ENCODE measurements at places on chromosomes 3 and 15.

GRCh38 chr3:25817107-25817506, 27.2 kb downstream of the OXSM start:
- no peak for DNase-seq

DNA sequence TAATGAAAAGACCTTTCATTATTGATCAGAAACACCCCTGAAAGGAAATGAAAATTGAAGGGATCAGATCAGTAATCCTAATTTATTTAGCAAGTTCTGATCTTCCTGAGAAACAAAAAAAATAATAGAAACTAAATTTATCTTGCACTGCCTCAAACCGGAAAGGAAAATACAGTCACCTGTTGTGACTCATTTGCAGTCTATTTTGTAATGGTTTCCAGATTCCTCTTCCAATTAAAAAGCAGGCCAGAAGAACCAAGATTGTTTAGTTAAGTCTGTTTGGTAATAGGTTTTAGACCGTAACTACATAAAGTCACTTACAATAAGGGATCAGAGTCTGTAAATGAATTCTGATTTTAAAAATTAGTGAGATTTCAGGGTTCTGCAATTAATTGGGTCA, 49.7 kb upstream of the ATOSA start:
- DNase-seq: no peak

GRCh38 chr3:171000281-171000680, 26.2 kb downstream of the SLC2A2 start:
- no peak for DNase-seq

GRCh38 chr15:71250936-71251583, 135.8 kb downstream of the THSD4 start:
- no peak for DNase-seq

- no peak for DNase-seq
Measured at GRCh38 chr3:53845881-53846133, 412 bp downstream of the CHDH start.

GRCh38 chr15:80811781-80812315, 32.7 kb downstream of the CEMIP start:
- no peak for DNase-seq

DNA sequence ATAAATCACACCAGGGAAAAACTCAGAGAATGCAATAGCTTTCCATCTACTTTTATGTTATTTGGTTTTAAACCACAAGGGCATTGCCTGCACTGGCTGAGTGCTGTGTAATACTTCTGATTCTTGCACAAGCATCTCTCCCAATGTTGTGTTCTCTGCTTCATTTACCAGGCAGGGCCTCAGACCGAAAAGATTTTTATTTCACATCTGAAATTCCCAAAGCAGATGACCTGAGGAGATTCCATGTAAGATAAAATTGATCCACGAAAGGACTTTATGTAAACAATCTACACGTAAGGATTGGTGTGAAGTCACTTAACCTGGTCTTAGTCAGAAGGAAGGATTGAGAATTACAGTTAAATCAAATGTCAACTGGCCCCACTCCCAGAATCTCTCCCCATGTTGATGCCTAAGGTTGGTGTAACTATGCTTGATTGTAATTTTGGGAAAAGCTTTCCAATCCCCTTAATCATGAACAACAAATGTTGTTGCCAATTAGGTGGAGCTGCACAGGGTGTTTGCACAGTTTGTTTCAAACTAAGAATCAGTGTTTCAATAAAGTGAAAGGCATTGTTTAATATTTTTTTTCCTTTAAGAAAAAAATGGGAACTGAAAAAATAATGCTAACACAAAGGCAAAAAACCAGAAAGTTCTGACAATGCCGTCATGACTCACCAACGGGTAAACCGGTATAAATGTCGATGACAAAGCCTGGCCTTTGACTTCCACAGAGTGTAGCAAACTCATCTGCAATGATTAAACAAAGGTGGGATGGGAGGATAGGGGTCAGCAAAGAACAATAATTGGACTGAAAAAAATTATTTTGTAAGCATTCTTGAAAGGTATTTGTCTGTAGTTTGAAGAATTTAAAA, 128.6 kb downstream of the DUT start:
- DNase-seq: no peak

DNA sequence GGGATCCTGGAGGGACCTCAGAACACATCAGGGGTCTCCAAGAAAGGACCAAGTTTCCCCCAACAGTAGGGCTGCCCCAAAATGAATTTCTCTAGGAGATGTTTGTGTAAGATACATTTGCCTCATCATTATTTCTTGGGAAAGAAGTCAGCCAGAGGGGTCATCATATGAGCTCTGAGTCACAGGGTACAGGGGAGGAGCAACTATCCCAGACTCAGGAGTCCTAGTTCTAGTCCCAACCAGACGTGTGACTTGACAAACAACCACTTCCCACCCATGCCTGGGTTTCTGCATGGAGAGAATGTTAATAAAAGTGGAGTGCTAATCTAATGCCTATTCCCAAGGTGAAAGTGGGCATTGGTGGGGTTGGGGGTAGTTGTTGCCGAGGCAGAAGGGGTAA, 144.1 kb downstream of the ALDH1A2 start:
- DNase-seq: no peak

GRCh38 chr3:128487538-128487812, 5.5 kb downstream of the GATA2 start:
- no peak for DNase-seq

GRCh38 chr3:156761713-156762451, 64.3 kb upstream of the LEKR1 start:
- DNase-seq: no peak

DNA sequence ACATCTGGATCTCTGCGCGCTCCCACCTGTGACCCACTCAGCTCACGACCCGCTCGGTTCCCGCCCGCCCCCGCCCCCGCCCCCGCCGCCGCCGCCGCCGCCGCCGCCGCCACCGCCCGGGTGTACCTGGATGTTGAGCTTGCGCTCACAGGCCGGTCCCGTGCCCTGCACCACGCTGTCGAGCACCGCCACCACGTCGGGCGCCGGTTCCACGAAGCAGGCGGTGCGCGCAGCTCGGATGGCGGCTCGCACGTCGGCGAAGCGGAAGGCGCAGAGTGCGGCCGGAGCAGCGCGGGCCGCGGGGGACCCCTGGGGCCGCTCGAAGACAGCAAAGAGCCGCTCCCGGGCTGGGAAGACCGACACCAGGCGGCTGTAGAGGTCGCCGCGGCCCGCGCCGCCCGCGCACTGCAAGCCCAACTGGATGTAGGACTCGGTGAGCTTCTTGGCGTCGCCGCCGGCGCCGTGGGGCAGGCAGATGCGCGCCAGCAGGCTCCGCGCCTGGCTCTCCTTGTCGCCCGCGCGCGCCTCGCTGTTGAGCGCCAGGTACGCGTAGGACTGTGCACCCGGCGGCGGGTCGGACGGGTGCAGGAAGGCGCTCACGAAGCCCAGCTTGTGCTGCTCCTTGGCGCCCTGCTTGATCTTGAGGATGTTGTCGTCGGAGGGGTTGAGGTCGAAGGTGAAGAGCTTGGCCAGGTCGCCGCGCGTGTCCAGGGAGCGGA, 1.1 kb downstream of the PLXND1 start:
- no peak for DNase-seq

- no peak for DNase-seq
Measured at GRCh38 chr3:56595975-56596840, 39.2 kb downstream of the CCDC66 start.

- no peak for DNase-seq
Measured at GRCh38 chr3:107641572-107642307, 119.0 kb downstream of the BBX start.

GRCh38 chr15:96583671-96584070, 253.2 kb downstream of the NR2F2 start:
- no peak for DNase-seq

- DNase-seq: no peak
Measured at GRCh38 chr3:56547486-56547885, 9.5 kb upstream of the CCDC66 start.

GRCh38 chr3:158808697-158809096, 6.8 kb downstream of the MFSD1 start:
- no peak for DNase-seq

- DNase-seq: no peak
Measured at GRCh38 chr3:60912876-60913275, 338.4 kb downstream of the FHIT start.

DNA sequence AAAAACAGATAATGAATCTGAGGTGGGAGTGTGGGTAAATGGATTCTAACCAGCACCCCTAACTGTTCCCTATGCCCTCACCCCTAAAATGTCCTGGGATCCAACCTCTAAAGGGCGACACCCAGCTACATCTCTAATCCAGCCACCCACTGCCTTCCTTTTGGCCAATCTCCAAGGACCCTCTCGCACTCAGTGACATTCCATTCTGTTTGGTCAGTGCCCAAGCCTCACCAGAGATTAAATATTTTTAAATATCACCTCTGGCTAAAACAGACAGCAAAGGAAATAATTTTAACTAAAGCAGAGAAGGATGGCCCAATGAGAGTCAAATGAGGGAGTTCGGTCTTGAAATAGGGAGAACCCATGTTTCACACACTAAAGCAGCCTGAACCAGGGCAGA, 19.9 kb upstream of the SCN10A start:
- DNase-seq: no peak

DNA sequence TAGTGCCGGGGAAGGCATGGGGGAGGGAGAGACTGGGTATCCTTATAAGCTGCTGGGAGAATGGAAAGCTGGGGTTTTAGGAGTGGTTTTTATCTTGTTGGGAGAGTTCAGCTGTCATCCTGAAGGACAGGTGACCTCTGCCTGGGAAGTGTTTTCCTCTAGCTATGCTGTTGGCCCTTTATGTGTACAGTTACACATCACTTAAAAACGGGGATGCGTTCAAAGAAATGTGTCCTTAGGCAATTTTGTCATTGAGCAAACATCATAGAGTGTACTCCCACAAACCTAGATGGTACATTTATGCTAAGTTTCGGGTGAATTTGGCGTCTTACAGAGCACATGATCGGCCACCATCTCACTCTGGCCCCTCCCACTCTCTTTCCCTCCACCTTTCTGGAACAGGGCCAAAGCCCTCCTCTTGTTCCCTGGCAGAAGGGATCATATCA, 164.3 kb upstream of the NUDT16 start:
- no peak for DNase-seq

- DNase-seq: no peak
Measured at GRCh38 chr3:182323898-182324297, 469.4 kb upstream of the ATP11B start.

GRCh38 chr15:58081456-58081855, 15.9 kb upstream of the ALDH1A2 start:
- DNase-seq: no peak

DNA sequence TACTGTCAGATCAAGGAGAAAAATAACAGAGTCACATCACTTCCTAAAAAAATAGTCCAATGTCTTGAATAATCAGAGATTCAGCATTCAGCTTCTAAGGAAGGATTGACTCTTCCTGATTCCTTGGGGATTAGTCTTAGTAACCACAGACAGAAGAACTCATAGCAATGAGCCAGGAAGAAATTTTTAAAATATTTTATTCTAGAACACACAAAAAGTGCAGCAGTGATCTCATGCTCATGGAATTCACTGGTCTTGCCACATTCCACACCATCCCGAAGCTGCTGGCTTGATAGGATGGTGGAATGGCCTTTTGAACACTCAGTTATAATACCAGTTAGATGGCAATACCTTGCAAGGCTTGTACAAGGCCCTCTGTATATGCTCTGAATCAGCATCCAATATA, 43.0 kb upstream of the ABI3BP start:
- DNase-seq: no peak

DNA sequence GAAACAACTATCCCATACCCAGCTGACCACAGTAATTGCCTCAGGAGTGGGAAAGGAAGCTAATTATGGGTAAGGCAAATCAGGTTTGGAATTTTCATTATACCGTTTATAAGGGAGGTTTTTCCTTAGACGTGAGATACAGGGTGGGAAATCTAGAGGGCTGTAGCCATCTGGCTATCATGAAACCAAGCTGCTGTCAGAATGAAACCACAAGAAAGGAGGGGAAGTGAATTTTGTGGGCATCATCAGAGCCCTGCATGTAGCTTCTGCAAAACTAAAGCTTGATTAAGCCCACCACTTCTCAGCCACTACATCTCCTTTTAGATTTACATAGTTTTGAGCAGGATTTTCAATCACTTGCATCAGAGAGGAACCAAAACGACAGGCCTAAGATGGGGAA, 893.5 kb downstream of the TUSC7 start:
- DNase-seq: no peak

- no peak for DNase-seq
Measured at GRCh38 chr3:12512534-12513118, 28.3 kb downstream of the TSEN2 start.

- no peak for DNase-seq
Measured at GRCh38 chr3:129060276-129061022, at the start of gene GP9. TSS of gene GP9 (plus strand) at chr3:129060779. CDS start at chr3:129061740, 961 bp downstream.

DNA sequence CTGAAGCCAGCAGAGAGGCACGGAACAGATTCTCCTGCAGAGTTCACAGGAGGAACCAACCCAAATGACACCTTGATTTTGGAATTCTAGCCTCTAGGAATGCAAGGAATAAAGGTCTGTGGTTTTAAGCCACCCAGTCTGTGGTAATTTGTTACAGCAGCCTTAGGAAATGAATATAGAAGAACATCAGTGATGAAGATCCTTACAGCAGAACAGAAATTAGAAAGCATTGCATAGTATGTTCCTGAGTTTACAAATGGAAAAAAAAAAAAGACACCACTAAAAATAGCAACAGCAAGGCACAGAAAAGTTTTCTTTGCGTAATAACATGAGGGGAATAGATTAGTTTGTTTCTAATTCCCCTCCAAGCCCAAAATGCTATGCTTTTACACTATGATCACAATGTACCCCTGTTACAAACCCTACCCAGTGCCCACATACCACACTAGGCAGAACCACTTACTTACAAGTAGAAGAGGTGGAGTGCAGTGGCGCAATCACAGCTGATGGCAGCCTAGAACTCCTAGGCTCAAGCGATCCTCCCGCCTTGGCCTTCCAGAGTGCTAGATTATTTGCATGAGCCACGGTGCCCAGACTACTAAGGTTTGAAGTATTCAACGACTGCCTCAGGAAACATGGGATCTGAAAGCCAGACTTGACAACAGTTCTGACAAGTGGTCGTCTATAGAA, 84.3 kb downstream of the SHQ1 start:
- DNase-seq: no peak

DNA sequence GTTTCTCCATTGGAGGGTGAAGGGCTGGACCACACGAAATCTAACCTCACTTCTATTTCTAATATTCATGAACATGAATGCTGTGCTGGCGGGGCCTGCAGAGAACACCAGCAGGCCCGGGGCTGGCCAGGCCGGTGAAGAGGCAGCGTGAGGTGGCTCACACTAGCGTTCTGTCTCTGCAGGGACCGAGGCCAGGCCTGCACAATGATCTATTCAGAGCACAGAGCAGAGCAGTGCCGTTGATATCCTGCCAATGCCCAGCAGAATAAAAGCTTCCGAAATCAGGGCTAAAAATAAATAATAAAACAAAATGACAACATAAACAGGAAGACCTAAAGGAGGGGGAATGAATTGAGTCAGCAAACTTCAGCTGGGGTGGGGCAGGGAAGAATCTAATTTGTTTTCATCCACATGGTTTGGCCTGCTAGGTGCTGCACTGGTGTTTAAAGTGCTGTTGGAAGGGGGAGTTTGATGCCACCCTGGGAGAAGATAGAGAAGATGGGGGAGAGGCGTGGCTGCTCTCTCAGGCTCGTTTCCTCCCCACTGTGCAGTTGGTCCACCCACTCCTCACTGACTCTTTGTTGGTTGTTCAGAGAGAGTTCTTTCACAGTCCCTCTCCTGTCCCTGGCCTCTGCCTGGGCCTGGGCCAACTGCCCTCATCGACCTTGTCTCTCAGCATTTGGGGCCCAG, 837.1 kb downstream of the AGBL1 start:
- DNase-seq: no peak

GRCh38 chr3:79960594-79960993, 192.8 kb upstream of the ROBO1 start:
- DNase-seq: no peak

GRCh38 chr3:169748670-169749069, 16.2 kb downstream of the TERC start:
- DNase-seq: no peak

Data from NCI-H446 treated with DMSO at 0.1 percent for 48 hours (cell line).